ENCODE measurements at places on chromosomes 6 and 20. TPM values are rescaled to one million over a fixed set of nuclear protein-coding genes. Genes with fewer than 3 reads are reported as not detected.

DNA sequence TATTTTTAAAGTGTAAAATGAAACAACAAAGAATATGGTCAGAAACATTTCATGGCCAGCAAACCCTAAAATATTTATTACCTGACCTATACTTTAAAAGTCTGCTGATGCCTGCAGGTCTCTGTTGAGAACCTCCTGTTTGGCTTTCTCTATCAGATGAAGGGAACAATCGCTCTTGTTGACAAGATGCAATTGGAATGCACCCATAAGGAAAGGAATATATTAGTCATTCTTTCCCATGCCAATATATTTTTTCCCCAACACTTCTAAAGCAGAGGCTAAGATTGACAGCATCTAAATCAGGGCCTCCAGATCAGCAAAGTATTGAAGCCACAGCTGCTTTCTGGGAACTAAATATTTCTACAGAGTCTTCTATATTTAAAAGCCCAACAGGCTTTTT, 897.8 kb downstream of the EPHA7 start:
- DNase-seq: no peak

TFAP2C gene
- polyA plus RNA-seq: 11.7 TPM

BMP5 gene
- 0.06 TPM for polyA plus RNA-seq

LINC00237 gene
- 2.0 TPM for polyA plus RNA-seq

DNA sequence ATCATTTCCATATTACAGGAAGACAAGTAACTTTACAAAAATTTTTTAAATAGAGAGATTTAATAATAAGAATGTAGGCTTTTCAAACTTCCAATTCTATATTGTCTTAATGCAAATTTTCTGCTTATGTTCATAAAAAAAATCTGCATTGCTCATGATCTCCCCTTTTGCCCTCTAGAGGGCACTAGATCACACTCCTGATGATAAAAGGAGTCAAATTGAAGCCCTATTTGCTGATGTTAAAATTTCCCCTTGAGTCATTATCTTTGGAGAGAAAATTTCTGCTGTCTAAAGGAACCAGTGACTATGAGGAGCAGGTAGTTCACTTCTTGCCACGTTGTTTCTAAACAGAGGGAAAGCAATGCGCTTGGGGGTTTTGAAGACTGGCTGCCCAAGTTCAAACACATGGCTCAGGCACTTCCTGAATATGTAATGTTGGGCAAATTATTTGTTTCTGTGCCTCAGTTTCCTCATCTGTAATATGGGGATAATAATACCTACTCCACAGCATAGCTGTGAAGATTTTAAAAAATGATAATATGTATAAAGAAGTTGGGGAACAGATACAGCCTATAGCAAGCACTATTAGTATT, 874.2 kb downstream of the TFAP2A start:
- peak; percentile 61 for DNase-seq

All from GM23338 (cell line).